ENCODE measurements at places on chromosomes 4 and X.

DNA sequence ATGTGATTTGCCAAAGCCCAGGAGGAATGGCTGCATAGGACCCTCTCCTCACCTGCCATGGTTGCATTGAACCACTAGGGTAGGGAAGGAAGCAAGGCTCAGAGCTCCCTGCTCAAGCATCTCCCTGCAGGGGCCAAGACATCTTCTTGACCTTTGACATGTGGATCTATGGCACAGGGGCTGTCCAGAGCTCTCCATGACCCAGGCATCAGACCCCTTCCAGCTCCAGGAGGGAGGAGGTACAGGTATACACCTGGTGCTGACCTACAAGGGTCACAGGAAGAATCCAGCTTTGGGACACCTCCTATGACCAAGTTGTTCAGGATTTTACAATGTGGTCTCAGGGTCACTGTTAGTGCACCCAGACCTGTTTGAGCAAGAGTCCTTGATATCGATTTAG is 23.2 kb upstream of the ASMTL start:
- DNase-seq: no peak

DNA sequence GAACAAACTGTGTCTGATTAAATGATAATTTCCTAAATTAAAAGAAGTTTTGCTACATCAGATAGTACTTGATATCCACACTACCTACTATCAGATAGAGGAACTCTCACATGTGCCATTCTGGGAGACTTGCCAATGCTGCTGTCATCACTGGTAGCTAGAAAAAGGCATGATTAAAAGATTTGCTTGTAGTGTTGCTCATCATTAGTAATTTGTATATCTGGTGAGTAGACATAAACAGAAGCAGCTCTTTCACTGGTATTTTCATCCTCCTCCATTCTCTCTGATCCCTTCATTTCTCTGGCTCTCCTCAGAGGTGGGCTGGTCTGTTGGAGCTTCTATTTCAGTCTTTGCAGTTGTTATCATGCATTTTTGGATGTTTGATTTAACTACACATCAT is 56.0 kb downstream of the SPRY1 start:
- no peak for DNase-seq

DNA sequence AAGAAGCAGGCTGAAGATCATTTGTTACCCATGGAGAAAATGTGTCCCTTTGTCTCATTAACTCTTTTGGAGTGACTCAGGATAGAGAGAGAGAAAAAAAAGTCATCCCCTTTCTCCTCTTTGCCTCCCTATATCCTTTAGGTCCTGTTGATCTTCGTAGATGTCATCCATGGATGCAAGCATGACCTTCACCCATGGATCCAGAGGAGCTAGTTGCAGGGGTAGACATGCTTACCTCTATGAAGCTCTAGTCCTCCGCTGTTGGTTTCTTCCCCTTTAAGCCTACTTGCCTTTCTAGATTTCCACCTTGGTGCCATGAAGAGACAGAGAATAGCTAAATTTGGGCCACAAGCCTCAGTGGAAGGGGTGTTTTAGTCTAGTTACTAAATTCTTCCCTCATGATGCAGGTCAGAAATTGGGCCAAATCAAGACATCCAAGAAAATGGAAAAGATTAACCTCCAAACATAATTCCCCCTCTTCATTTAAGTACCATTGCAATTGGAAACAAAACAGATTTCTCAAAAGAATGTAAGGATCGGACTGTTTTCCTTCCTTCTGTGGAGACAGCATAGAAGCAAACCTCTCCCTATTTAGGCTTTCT is 178.4 kb downstream of the TECRL start:
- no peak for DNase-seq

DNA sequence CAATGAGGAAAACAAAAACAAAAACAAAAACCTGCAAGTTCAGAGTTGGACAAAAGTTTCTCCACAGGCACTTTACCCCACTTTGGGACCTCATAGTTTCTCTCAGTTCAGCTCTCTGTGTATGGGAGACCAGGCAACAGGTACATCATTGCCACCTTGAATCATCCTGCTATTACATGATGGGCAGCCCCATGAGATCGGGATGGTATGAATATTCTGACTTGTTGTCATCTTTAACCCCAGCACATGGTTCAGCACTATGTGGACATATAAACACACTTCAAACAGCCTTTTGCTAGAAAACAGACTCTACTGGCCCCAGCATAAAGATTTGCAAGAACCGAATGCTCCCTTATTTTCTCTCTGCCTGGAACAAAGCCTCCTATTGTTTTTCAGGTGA is 176.9 kb upstream of the SCML1 start:
- no peak for DNase-seq

DNA sequence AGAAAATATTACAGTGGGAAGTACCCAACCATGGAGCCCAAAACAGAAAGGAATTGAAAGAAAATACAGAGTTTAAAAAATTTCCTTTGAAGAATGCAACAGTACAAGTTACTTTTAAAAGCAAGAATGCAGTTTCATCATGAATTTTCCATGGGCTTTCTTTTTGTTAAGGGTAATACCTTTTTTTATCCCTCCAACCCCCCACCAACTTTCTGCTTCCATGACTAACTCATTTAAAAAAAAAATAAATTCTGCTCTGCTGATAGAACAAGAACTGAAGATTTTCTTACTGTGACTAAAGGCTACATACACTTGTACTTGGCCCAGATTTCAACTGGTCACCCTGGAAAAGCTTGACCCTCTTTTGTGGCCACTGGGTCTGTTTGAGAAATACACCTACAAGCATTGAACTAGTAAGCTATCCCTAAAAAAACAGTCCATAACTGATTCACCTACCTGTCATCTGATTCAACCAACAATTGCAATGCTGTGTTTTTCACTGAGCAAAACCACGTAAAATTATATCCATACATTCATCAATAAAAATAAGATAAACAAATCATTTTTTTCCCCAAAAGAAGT is 214.2 kb downstream of the NSUN7 start:
- no peak for DNase-seq
